ENCODE measurements at places on chromosomes 4 and X.

DNA sequence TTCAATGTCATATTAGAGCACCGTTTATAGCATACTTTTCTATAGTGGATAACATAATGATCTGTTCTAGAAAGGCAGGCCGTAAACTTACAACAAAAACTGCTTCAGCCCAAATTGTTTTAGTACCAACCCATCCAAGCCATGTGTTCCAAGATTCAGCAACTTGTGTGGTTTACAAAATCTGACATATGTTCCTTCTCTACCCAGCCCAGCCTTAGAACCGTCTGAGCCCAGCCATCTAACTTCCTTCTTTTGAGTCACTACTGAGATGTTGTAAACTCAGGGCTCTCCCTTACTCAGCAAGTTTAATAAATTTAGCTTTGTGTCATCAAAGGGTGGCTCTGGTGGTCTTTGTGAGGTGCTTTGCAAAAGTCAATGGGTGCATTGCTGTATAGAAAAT, 32.4 kb upstream of the REPS2 start:
- H3K27ac ChIP-seq = no peak overlapping the region
- H3K4me1 ChIP-seq = no peaks in the 10 kb centered on the region
- no peak overlapping the region for H3K4me3 ChIP-seq

DNA sequence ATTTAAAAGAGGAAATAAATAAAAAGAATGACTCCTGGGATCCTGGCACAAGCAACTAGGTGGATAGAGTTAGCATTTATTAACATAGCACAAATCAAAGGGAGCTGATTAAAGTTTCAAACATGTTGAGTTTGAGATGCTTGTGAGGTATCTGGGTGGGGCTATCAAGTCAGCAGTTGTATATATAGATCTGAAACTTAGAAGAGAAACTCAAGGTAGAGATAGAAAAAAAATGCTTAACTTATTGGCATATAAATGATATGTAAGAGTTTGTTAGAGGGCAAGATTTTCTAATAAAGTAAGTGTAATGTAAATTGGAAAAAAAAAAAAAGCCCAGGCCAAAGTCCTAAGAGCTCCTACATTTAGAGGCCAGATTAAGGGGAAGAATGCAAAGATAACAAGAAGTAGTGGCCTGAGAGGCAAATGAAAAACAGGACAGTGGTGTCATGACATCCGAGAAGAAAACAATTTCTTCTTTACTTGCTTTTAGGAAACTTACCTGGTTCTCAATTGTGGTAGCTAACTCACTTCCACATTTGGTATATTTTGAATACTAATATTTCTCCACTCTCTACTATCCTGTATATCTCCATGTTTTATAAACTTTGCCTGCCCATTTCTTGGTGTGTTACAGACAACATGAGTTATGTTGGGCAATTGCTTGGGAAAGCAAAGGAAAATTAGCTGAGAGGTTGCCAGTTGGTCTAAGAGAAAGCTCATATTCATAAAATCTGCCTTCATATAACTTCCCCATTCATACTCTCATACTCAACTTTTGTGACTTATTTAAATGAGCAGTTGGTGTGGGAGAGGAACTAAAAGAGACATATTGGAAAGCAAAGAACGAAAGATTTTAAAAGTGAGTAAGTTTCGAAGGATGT, 169.2 kb downstream of the PARM1 start:
- H3K4me1 ChIP-seq = no peaks in the 10 kb centered on the region
- H3K27ac ChIP-seq = no peak overlapping the region
- no peaks in the 10 kb centered on the region for H3K36me3 ChIP-seq
- H3K27me3 ChIP-seq = no peaks in the 10 kb centered on the region

GRCh38 chr4:164383058-164383357, 370.9 kb upstream of the SMIM31 start:
- H3K4me3 ChIP-seq = no peak overlapping the region
- no peaks in the 10 kb centered on the region for H3K36me3 ChIP-seq
- DNase-seq = no peak
- H3K4me1 ChIP-seq = no peaks in the 10 kb centered on the region
- no peak overlapping the region for H3K27ac ChIP-seq
- H3K27me3 ChIP-seq = no peaks in the 10 kb centered on the region

DNA sequence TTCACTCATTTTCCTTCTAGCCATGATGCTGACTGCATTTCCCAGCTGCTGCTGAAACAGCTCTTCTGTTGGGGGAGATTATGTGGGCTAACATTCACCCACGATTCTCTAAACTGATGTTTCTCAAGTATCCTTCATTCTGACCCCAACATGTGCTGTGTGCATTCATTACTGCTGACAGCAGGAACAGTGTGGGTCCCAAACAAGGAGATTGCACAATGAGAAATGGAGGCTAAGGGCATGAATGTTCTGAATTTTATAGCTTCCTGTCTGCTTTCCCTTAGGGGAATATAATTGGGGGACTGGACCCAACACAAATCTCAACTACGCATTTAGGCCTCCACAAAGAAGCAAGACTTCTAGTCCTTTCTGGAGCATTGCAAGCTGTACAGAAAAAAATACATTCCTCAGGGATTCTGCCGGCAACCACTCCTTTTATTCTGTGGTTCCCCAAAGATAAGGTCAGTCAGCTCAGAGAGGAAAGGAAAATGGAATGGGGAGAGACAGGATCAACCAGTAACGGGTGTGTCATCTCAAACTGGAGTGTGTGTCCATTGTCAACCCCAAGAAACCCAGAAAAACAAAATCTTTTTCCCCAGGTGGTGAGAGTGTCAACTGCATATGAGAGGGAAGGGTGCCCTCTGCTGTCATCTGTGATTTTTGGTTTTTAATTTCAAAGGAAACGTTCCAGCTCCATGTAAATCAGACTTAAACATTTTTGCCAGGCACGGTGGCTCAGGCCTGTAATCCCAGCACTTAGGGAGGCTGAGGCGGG, 81.5 kb upstream of the EGFL6 start:
- no peak overlapping the region for H3K4me3 ChIP-seq
- H3K27ac ChIP-seq = peak overlapping the region; percentile 79
- peak; percentile 60 for DNase-seq
- H3K4me1 ChIP-seq = peaks cover 15% of the 10 kb centered on the region

- H3K27me3 ChIP-seq = no peaks in the 10 kb centered on the region
- no peaks in the 10 kb centered on the region for H3K36me3 ChIP-seq
- no peaks in the 10 kb centered on the region for H3K4me1 ChIP-seq
- no peak overlapping the region for H3K4me3 ChIP-seq
Measured at GRCh38 chr4:43680421-43680820, 768.2 kb downstream of the KCTD8 start.

DNA sequence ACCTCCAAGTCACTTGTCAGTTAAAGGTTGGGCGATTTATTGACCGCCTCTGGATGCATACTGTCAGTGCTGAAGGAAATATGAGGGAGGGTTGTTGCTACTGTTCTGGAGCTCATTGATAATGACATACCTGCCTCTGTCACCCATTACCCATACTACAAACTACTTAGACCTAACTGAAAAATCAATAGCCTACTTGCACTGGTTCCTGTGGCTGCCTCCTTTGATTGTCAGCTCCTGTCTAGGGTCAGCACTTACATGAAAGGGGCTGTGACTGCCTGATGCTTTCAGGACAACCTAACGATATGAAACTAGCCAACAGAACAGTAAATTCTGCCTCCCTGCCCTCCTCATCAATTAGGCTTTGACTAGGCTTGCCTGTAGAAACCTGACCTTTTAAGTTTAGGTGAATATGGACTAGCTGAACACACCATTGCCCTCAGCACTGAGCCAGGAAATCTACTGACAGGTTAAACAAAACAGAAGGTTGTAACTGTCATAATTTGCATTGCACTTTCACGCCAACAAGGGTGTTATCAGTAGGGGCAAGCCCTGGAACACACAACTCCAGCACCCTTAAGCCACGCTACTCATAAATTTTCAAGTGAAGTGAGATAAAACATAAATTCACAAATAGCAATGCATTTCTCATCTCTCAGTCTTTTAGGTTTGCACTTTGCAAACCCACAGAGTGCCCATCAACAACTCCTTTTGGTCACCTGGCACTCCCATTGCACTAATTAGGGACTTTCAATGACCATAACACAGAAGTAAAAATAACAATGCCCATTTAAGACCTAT, 9.0 kb upstream of the MAB21L2 start:
- H3K4me3 ChIP-seq = no peak overlapping the region
- no peak overlapping the region for H3K27ac ChIP-seq
- H3K27me3 ChIP-seq = no peaks in the 10 kb centered on the region
- no peaks in the 10 kb centered on the region for H3K36me3 ChIP-seq
- no peak for DNase-seq
- no peaks in the 10 kb centered on the region for H3K4me1 ChIP-seq

DNA sequence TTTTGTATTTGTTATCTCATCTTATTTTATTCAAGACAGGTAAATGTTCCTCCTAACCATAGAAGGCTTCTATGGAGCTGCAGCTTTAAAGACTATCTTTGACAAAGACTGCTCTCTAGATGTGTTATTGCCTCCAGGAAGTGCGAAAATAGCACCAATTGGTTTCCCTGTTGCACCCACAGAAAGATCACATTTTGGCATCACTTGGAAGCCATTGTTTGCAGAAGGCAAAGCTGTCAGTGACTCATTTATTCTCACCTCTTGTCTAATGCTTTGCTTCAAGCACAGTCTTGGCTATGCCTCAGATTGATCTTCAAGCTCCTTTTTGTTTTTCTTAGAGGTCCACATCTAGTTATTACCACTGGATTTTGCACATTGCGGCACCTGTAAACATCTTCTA, 150.3 kb downstream of the PCDH7 start:
- no peak for DNase-seq
- no peak overlapping the region for H3K27ac ChIP-seq
- H3K4me1 ChIP-seq = no peaks in the 10 kb centered on the region
- no peak overlapping the region for H3K4me3 ChIP-seq
- no peaks in the 10 kb centered on the region for H3K27me3 ChIP-seq

DNA sequence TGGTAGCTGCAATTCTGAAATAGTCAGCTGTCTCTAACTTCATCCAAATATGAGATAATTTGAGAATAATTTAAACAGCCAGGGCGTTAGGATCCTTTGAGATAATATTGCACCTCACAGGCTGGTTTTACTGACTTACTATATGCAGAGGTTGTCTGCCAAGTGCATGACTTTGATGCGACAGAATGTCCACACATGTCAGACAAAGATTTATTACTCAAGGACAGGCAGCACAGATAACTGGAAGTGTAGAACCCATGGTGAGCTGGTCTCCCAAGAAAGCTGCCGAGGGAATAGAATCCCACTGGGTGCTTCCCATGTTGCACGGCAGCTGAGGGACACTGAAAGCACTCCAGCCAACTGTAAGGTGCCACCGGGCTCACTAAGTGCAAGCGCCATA, 166.2 kb upstream of the GALNTL6 start:
- no peak overlapping the region for H3K4me3 ChIP-seq
- H3K4me1 ChIP-seq = no peaks in the 10 kb centered on the region

- no peak overlapping the region for H3K4me3 ChIP-seq
- no peaks in the 10 kb centered on the region for H3K4me1 ChIP-seq
- H3K27ac ChIP-seq = no peak overlapping the region
- no peak for DNase-seq
- no peaks in the 10 kb centered on the region for H3K27me3 ChIP-seq
- H3K36me3 ChIP-seq = no peaks in the 10 kb centered on the region
Measured at GRCh38 chr4:30723201-30723955, 3.2 kb downstream of the PCDH7 start.

DNA sequence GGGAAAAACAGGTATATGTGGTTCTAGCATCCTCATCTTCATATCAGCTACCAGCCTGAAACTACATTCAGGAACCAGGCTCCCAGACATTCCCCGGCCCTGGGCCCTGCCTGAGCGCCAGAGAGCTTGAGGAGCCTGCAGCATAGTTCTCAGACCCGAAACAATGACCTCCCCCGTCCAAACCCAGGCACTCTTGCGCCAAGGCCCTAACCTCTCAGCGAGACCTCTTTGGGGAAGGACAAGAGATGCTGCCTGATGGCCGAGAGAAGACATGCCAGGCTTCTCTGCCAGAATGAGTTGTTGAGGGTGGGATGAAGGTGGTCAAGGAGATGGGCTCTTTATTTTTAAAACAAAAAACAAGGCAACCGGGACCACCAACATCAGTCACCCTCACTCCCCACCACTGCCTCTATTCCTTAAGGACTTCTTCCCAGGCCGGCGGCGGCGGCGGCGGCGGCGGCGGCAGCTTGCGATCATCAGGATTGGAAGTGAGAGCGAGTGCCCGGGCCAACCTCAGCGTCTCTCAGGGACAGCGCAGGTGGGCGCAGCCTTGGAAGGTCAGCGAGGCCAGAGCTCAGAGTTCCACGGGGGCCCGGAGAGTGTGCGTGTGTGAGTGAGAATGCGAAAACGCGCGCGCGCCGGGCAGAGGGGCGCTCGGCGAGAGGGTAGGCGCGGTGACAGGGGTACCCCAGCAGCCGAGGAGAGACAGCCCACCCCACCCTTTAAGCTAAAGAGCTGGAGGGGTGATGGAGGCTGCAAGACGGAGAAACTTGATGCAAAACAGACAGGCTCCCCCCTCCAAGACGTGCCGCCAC, 601 bp downstream of the INPP4B start:
- peak overlapping the region; percentile 68 for H3K27ac ChIP-seq
- peak overlapping the region; percentile 85 for H3K4me3 ChIP-seq
- peaks cover 39% of the 10 kb centered on the region for H3K4me1 ChIP-seq
- no peaks in the 10 kb centered on the region for H3K27me3 ChIP-seq

- no peaks in the 10 kb centered on the region for H3K36me3 ChIP-seq
- no peaks in the 10 kb centered on the region for H3K4me1 ChIP-seq
- H3K4me3 ChIP-seq = no peak overlapping the region
- H3K27me3 ChIP-seq = no peaks in the 10 kb centered on the region
- DNase-seq = no peak
- no peak overlapping the region for H3K27ac ChIP-seq
Measured at GRCh38 chrX:109374262-109374960, 107.5 kb downstream of the GUCY2F start.

GRCh38 chr4:27318740-27319139, 458.1 kb downstream of the STIM2 start:
- H3K27me3 ChIP-seq = no peaks in the 10 kb centered on the region
- no peaks in the 10 kb centered on the region for H3K36me3 ChIP-seq
- no peak for DNase-seq
- no peak overlapping the region for H3K27ac ChIP-seq
- no peak overlapping the region for H3K4me3 ChIP-seq

- H3K27ac ChIP-seq = no peak overlapping the region
- no peaks in the 10 kb centered on the region for H3K27me3 ChIP-seq
- no peaks in the 10 kb centered on the region for H3K36me3 ChIP-seq
- no peaks in the 10 kb centered on the region for H3K4me1 ChIP-seq
Measured at GRCh38 chr4:75235359-75235951, 278.7 kb downstream of the RCHY1 start.

GRCh38 chr4:87360338-87360935, 30.6 kb downstream of the HSD17B11 start:
- no peaks in the 10 kb centered on the region for H3K27me3 ChIP-seq
- H3K4me3 ChIP-seq = no peak overlapping the region
- H3K36me3 ChIP-seq = peaks cover 79% of the 10 kb centered on the region
- no peak overlapping the region for H3K27ac ChIP-seq

GRCh38 chr4:157043131-157043530, 32.8 kb upstream of the GLRB start:
- H3K4me1 ChIP-seq = no peaks in the 10 kb centered on the region
- H3K4me3 ChIP-seq = no peak overlapping the region
- H3K27me3 ChIP-seq = no peaks in the 10 kb centered on the region
- DNase-seq = no peak
- H3K27ac ChIP-seq = no peak overlapping the region

Data from DND-41 (cell line).